Effector CD8-positive, alpha-beta T cell (primary cell): ENCODE measurements at places on chromosomes 1 and 21.
A peak's percentile ranks its signal among the peaks of the same experiment; 100 is the strongest.

DNA sequence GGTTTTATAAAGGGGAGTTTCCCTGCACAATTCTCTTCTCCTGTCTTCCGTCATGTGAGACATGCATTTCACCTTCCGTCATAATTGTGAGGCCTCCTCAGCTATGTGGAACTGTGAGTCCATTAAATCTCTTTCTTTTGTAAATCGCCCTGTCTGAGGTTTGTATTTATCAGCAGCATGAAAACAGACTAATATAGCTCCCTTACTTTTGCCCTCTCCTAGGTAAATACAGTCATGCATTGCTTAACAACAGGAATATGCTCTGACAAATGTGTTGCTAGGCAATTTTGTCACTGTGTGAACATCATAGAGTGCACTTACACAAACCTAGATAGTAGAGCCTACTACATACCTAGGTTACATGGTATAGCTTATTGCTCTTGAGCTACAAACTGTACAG is 616.8 kb downstream of the RWDD3 start:
- no peak for DNase-seq

DNA sequence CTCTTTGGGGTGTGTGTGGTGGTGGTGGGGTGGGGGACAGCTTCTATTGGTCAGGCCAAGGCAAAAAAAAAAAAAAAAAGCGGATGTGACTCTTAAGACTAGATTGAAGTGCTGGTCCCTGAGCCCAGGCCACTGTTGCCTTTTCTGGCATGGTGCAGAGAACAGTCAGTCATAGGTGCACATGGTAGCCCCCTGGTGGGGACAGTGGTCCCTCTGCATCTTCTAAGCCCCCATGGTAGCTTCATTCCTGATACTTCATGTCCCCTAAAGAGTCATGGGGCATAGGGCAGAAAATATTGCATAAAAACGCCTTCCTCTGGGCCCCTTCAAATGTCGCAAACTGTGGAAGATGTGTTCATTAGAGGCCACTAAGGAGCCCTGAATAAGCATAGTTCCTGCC is 371.8 kb downstream of the NPHP4 start:
- no peak for DNase-seq

DNA sequence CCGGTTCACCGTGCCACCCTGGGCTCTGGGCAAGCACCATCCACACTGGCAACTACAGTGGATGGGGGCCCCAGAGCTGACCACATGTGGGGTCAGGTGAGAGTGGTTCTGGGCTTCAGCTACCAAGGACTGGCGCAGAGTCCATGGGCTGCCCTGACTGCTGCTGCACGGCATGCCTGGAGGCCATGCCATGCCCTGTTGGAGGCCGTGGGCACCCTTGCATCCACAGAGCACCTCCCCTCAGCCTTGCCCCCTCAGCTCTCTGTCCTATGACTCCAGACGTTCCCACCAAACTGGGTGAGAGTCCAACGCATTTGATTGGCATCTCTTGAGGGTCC is 15.5 kb downstream of the MORN1 start:
- no peak for DNase-seq

- DNase-seq, result peak; percentile 67
These were observed 6.3 kb downstream of the HAPLN2 start for GRCh38 chr1:156625436-156626078.

DNA sequence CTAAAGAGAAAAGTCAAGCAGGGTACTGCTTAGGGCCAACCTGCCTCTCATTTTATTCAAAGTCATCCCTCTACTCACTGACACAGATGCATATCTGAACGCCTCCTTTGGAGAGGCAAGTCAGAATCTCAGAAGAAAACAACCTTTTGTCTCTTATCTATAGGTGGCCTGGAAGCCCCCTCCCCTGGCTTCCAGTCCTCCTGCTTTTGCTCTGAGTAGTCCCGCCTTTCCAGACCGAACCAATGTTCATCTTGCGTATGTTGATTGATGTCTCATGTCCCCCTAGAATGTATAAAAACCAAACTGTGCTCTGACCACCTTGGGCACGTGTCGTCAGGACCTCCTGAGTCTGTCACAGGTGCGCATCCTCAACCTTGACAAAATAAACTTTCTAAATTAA is 81.8 kb downstream of the WDR4 start:
- DNase-seq, result no peak

GRCh38 chr1:110962892-110963690 is 631 bp downstream of the LRIF1 start:
- peak; percentile 33 for DNase-seq

- DNase-seq, result no peak
These were observed 296.8 kb downstream of the TPR start for GRCh38 chr1:186078245-186078644.

- no peak for DNase-seq
These were observed 18.7 kb downstream of the TMEM53 start for GRCh38 chr1:44655609-44656008.

GRCh38 chr1:17540255-17541001 is 930 bp downstream of the ARHGEF10L start:
- no peak for DNase-seq

GRCh38 chr1:35481229-35481628 is 76.0 kb downstream of the KIAA0319L start:
- no peak for DNase-seq

DNA sequence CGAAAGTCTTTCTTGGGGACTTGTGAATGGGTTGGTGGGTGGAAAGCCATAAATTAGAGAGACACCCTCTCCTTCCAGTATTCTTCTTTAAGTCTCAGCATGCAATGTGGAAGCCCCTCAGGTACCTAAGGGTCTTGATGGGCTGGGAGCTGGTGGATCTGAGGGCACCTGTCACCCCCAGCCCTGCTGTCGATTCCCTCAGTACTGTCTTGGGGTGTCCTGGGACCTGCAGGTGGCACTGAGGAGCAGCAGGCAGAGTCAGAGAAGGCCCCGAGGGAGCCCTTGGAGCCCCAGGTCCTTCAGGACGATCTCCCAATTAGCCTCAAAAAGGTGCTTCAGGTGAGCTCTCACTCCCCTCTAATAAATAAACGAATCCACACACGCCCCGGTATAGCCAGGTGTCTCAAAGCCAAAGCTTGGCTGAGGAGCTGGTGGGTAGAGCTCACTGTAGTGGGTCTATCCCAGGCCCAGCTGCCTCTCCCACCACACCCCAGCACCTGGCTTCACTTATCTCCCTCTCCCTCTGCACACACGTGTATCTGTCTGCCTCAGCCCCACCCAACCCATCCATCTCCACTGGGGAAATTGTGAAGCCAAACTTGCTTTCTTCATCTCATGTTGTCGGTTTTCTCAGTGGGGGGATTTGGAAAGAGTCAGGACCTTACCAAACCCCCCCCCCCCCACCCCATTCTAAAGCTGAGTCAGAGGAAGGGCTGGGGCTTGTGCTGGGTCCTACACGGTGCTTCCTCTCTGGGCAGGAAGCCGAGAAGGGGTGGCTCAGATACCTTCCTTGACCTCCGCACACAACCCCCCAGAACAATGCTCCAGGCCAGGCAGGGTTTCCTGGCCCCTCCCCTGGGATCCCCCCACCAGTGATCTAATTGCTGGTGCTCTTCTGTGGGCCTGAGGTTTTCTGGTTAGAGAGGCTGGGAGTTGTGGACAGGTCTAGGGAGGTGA is 1.6 kb downstream of the ADAM15 start:
- no peak for DNase-seq

GRCh38 chr1:59761443-59761842 is 53.3 kb upstream of the HOOK1 start:
- DNase-seq, result no peak

DNA sequence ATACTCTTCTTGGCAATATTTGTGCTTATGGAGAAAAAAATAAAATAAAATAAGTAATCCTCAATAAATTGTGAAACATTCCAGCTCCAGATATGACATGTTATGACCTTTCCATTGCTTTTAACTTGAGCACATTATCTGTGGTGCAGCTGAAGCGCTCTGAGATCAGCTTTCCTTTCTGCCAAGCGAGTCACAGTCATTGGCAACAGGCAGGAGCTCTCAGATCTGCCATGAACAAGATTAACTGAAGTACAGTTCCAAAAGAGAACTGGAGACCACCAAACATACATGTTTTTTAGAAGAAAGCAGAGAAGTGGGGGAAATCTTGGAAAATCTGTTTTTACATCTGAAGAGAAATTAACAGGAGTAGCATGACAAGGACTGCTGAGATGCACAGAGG is 89.2 kb upstream of the DSCAM start:
- no peak for DNase-seq

- DNase-seq, result no peak
These were observed 427.8 kb upstream of the ZP4 start for GRCh38 chr1:238318294-238319110.

- no peak for DNase-seq
These were observed 29.7 kb downstream of the OLFML3 start for GRCh38 chr1:114008993-114009392.

GRCh38 chr1:66012106-66012784 is 219.6 kb downstream of the PDE4B start:
- DNase-seq, result no peak

GRCh38 chr1:154698320-154699096 is 90.5 kb upstream of the ADAR start:
- no peak for DNase-seq

DNA sequence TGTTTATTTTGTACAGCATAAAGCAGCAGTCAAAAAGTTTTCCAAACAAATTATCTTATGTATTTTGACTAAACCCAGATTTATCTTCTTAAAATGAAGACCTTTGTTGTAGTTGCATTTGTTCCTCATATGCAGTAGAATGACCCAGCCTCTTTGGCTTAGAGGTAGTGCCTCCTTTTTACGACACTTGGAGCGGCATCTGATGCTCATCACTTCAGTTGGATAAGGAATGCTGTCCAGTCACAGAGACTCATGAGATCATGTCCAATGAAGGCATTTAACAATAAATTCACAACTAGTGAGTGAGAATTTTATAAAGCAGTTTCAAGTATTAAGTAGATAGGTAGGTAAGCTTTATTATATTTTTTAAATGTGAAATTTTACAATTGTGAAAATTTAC is 35.2 kb downstream of the PTPRC start:
- no peak for DNase-seq

- no peak for DNase-seq
These were observed 184.3 kb downstream of the CYYR1 start for GRCh38 chr21:26388731-26389231.

GRCh38 chr1:244102468-244102867 is 51.4 kb downstream of the ZBTB18 start:
- no peak for DNase-seq

- DNase-seq, result no peak
These were observed 23.0 kb upstream of the TBX15 start for GRCh38 chr1:119011116-119011515.

- DNase-seq, result peak; percentile 4
These were observed 18.8 kb upstream of the MAP1LC3C start for GRCh38 chr1:242017580-242018233.
